ENCODE measurements at places on chromosomes 4 and X. TPM values are rescaled to one million over a fixed set of nuclear protein-coding genes. Genes with fewer than 3 reads are reported as not detected.

Gene DGAT2L6
- not detected for polyA plus RNA-seq

Gene STPG2
- 0.10 TPM for polyA plus RNA-seq

Gene ADGRL3
- 14.8 TPM for polyA plus RNA-seq

Gene TLR10
- polyA plus RNA-seq: not detected

Gene ITIH6
- not detected for polyA plus RNA-seq

Gene CTAG1B
- polyA plus RNA-seq: not detected

Gene RAPGEF2
- polyA plus RNA-seq: 16.2 TPM

Gene HTR2C
- polyA plus RNA-seq: not detected

DNA sequence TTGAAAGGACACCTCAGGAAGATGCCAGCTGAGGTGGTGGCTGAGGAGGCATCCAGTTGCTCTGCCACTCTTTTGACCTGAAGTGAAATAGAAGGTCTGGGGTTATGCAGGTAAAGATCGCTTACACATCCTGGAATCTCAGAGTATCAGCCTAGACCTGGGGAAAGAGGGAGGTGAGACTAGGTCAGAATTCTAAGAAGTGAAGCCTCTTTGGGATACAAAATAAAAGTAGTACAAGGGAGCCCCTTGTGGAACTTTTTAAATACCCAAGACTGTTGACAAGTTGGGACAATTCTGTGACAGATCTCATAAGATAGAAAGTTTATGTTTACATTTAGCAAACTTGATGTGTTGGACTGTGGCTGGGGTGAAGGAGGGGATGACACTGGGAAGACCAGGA is 263.1 kb downstream of the SPRY1 start:
- peaks cover 3% of the 10 kb centered on the region for H3K4me1 ChIP-seq
- H3K4me3 ChIP-seq: no peak overlapping the region
- no peak for DNase-seq
- no peak overlapping the region for H3K27ac ChIP-seq

GRCh38 chr4:61273233-61273632 is 73.1 kb downstream of the ADGRL3 start:
- H3K27me3 ChIP-seq: no peaks in the 10 kb centered on the region
- H3K4me1 ChIP-seq: peaks cover 12% of the 10 kb centered on the region
- no peak overlapping the region for H3K27ac ChIP-seq
- no peaks in the 10 kb centered on the region for H3K36me3 ChIP-seq
- DNase-seq: no peak

DNA sequence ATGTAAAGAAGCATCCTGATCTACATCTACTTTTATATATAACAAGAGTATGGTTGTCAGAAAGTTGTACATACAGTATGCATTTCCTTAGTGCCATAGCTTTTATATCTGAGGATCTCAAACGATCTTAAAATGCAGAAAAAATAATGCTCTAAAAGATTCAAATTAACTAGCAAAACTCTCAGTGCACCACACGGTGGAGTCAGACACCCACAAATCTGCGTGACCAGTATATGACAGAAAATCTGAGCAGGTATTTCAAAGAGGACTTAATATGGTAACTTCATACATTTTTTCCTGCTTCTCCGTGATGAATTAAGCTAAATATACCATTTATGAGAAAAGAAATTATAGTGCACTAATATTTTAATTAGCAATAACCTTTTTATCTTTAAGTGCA is 803.0 kb downstream of the DMD start:
- DNase-seq: no peak
- no peaks in the 10 kb centered on the region for H3K27me3 ChIP-seq
- no peak overlapping the region for H3K27ac ChIP-seq
- no peak overlapping the region for H3K4me3 ChIP-seq
- H3K36me3 ChIP-seq: no peaks in the 10 kb centered on the region
- H3K4me1 ChIP-seq: no peaks in the 10 kb centered on the region

DNA sequence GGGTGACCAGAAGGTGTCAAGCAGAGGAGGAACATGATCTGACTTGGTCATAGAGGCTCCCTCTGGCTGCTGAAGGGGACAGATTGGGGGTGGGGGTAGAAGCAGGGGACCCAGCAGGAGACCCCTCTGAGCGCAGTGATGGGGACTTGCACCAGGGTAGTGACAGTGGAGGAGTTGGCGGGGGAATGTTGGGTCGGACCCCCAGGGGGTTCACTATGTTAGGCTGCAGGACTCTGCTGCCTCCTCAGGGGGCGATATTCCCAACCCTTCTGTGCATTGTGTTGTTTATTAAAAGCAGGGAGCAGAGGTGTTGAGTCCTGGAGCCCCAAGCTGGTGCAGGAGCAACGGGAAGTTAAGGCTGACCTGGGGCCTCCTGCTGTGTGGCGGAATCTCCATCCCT is 8.8 kb downstream of the WDR13 start:
- H3K4me3 ChIP-seq: no peak overlapping the region
- no peaks in the 10 kb centered on the region for H3K4me1 ChIP-seq
- no peaks in the 10 kb centered on the region for H3K27me3 ChIP-seq
- H3K27ac ChIP-seq: no peak overlapping the region
- no peak for DNase-seq

- no peaks in the 10 kb centered on the region for H3K36me3 ChIP-seq
- H3K4me3 ChIP-seq: no peak overlapping the region
- H3K27ac ChIP-seq: no peak overlapping the region
Measured at GRCh38 chr4:83851261-83852084, 315.6 kb downstream of the GPAT3 start.

- H3K27ac ChIP-seq: no peak overlapping the region
- no peaks in the 10 kb centered on the region for H3K4me1 ChIP-seq
- H3K36me3 ChIP-seq: no peaks in the 10 kb centered on the region
- no peaks in the 10 kb centered on the region for H3K27me3 ChIP-seq
- H3K4me3 ChIP-seq: no peak overlapping the region
Measured at GRCh38 chr4:82644734-82645126, 82.9 kb upstream of the TMEM150C start.

DNA sequence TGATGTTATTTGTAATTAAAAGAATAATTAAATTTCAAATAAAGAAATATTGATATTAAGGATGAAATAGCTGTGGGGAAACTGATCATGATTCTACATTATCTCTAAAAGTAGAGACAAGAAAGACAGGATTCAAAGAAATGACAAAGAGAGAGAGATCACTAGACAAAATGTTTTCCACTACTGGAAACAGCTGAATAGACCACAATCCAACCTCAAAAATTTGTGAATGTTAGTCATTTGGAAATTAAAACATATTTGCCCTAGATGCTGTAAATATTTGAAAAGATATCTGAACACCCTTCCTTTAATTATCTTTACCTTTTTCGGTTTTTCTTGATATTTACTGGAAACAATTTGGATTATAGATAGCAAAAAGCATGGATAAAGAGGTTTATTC is 414.9 kb downstream of the CENPC start:
- H3K36me3 ChIP-seq: no peaks in the 10 kb centered on the region
- no peak overlapping the region for H3K4me3 ChIP-seq
- H3K27ac ChIP-seq: no peak overlapping the region
- no peak for DNase-seq

- H3K36me3 ChIP-seq: no peaks in the 10 kb centered on the region
- H3K27me3 ChIP-seq: no peaks in the 10 kb centered on the region
- DNase-seq: peak; percentile 65
- H3K4me3 ChIP-seq: peak overlapping the region; percentile 35
- no peaks in the 10 kb centered on the region for H3K4me1 ChIP-seq
- H3K27ac ChIP-seq: no peak overlapping the region
Measured at GRCh38 chr4:110636680-110637407, 14.0 kb upstream of the PITX2 start.
